Stimulated activated CD8-positive, alpha-beta memory T cell treated with anti-CD3 and anti-CD28 coated beads, Interleukin-7, amount 100 ng/mL, for 1 hour (primary cell): ENCODE measurements at places on chromosomes 5 and 9.

GRCh38 chr5:75262271-75262670 lies 25.6 kb upstream of the ANKRD31 start:
- no peak for DNase-seq

- no peak for DNase-seq
Observed at GRCh38 chr9:108759835-108760234, 96.0 kb downstream of the ACTL7B start.

DNA sequence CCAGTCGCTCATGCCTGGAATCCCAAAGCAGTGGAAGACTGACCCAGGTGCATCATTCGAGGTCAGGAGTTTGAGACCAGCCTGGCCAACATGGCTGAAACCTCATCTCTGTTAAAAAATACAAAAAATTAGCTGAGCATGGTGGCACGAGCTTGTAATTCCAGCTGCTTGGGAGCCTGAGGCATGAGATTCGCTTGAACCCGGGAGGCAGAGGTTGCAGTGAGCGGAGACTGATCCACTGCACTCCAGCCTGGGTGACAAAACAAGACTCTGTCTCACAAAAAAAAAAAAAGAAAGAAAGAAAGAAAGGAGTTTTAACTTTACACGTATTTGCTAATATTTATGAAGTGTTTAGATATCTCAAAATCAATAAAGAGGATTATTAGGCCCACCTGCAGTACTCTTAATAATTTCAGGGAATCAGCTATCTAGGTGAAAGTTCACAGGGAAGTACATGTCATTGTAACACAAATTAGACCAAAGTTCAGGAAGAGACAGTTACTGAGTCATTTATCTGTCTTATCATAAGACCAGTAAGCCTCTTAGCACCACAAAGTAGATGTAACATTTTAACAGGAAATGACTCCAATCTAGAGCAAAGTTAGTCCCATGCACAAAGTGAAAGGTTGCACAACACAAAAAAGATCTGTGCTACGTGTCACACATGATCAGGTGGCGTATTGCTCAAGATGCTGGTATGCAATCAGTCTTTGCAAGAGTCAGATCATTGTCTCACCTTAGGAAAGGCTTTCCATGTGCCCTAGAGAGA lies 34.1 kb upstream of the PLIN2 start:
- no peak for DNase-seq

DNA sequence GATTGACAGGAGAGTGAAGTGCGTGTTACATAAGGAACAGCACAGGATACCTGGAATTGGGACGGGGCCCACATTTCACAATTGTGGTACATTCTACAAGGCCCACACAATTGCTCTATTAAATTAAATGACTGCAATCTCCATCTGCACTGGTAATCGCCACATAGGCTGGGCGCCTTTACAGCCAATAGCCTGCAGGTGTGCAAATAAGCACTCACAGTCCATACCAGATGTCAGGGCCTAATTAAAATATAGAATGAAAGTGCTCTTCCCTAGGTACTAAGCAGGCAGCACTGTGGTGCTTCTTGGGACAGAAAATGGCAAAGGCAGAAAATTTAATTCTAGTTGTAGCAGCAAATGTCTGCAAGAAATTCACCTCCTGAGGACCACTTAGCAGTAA lies 82.7 kb downstream of the ATP10B start:
- DNase-seq, result no peak
